ENCODE measurements at places on chromosomes 5 and 9.

- DNase-seq, result peak; percentile 61
Measured at GRCh38 chr5:140575309-140575708, 10.7 kb downstream of the SLC35A4 start.

- peak; percentile 97 for DNase-seq
Measured at GRCh38 chr5:93359296-93359959, 221.6 kb downstream of the NR2F1-AS1 start.

- DNase-seq, result no peak
Measured at GRCh38 chr9:111715471-111715870, 54.1 kb downstream of the GNG10 start.

DNA sequence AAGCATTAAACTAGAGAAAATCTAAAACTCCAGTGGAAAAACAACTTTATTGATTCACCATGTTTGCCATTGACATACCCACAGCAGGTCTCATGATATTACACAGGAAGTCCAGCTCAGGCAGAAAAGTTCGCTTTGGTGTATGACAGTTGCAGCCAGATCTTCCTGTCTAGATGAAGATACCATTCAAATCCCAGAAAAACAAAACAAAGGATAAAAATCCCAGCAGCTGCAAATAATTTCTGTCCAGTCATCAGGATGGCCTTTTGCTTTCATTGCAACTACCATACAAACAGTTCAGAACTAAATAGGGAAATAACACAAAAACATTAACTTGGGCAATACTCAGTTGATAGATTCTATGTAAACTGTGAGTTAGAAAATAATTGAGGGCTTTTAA is 136.0 kb upstream of the NREP start:
- DNase-seq, result peak; percentile 6

Data from iris pigment epithelial cell (primary cell).